ENCODE measurements at places on chromosomes 3 and 15.

DNA sequence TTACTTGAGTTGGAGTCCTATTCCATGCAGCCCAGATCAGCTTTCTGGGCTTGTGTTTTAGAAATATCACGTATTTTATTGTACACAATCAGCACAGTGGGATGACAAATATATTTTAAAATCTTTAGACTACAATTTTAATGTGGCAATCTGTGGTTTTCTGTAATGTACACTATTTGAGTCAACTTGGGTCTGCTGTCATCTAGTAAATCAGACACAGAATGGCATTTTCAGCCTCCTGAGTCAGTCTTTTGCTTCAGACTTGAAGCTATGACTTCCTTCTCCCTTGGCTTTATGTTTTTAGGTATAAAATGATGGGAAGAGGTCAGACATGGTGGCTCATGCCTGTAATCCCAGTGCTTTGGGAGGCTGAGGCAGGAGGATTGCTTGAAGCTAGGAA lies 232.1 kb downstream of the NECTIN3 start:
- no peak for DNase-seq

- no peak for DNase-seq
Measured at GRCh38 chr15:68154923-68155559, 50.1 kb downstream of the CALML4 start.

- no peak for DNase-seq
Measured at GRCh38 chr15:29056839-29057450, 171.2 kb downstream of the APBA2 start.

- DNase-seq: no peak
Measured at GRCh38 chr15:41984622-41985021, 12.3 kb upstream of the EHD4 start.

GRCh38 chr3:184541886-184542562 lies 19.6 kb upstream of the EPHB3 start:
- DNase-seq: no peak

Data from stimulated activated CD8-positive, alpha-beta memory T cell treated with anti-CD3 and anti-CD28 coated beads, Interleukin-7, amount 100 ng/mL, for 1 hour (primary cell).